ENCODE measurements at places on chromosomes 3 and 15. TPM values are rescaled to one million over a fixed set of nuclear protein-coding genes. Genes with fewer than 3 reads are reported as not detected.

DNA sequence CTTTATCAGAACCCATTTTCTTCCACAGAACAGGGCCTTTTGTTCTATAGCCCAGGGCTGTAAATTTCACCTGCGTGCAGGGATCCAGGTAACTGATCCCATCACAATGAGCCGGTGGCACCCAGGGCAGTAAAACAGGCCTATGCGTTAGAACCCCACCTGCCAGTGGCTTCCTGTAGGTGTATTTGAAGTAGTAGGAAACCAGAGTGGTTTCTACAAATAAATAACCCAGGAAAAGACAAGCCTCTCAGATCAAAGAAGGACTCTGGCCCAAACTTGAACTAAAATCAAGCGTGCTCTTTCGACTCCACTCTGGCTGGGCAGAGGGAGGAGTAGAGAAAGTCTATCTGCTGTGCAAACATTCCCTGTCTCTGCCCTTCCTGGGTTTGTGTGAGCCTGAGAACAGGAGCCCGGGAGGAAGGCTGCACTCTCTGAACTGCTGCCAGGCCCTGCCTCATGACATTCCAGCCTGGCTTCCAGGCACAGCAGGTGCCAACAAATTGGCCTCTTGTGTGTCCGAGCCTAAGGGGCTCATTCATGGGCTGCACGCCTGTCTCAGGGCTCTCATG lies 77.7 kb downstream of the CEMIP start:
- DNase-seq: no peak

GRCh38 chr15:36185438-36185837 lies 394.0 kb upstream of the CDIN1 start:
- no peak for DNase-seq

DNA sequence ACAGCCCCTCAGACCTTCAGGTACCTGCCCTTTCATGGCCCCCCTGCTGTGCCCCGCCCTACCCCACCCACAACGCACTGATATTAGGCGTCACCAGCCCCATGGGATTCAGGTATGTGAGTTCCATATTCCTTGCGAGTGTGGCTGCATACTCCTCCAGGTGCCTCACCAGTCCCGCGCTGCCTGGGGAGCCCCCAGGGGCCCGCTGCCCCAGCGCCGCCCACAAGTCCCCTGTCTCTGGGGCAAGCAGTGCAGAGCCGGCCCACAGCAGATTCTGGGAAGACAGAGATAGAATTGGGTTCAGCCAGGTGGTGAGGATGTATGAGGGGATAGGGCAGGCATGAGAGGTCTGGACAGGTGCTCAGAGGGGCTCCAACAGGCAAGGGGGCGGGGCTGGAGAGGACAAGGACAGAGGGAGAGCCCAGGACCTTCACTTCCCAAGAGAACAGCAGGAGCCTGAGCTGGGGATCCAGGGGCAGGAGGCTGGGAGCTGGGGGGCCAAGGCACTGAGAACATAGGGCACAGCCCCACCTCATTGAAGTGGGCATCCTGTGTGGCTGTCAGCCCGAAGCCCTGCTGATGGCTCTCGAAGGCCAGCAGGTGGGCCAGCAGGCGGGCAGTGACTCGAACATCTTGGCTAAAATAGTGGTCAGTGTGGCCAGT lies 13.1 kb upstream of the SLC26A6 start:
- DNase-seq: no peak

- no peak for DNase-seq
Measured at GRCh38 chr3:13714251-13714916, 165.5 kb downstream of the FBLN2 start.

DNA sequence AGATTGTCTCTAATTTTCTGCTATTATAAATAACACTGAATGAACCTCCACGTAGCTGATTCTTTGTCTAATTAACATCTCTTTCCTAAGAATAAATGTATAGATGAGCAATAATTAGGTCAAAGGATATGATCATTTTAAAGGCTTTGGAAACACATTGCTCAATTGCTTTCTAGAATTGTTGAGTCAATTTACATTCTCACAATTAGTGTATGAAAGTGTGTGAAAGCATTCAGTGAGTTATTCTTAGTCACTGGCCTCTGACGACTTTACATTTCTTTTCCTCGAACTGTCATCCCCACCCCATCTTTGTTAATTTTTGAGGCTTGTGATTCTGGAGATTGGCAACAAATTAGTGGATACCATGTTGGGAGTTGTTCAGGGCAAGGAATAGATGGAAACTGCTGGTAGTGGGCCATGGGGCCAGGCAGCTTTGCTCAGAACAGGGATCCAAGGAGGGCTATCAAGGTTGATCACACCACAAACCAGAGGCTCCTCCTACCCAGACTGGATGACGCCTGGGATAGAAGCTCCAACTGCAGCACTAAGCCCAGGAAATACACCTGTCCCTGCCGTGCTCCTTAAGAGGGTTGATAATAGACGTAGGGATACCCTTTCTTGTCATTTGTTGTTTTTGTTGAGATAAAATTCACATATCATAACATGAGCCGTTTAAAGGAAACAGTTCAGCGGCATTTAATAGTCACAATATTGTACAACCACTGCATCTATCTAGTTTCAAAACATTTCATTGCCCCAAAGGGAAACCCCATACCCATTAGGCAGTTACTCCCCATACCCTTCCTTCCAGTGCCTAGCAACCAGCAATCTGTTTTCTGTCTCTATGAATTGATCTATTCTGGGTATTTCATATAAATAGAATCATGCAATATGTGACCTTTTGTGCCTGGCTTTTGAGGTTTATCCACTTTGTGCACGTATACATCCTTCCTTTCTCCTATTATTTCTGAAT lies 27.9 kb downstream of the EIF1B start:
- DNase-seq: no peak

- DNase-seq: no peak
Measured at GRCh38 chr3:150899141-150899540, 6.1 kb downstream of the MINDY4B start.

GRCh38 chr3:179450261-179450701 lies 989 bp downstream of the GNB4 start:
- no peak for DNase-seq

DNA sequence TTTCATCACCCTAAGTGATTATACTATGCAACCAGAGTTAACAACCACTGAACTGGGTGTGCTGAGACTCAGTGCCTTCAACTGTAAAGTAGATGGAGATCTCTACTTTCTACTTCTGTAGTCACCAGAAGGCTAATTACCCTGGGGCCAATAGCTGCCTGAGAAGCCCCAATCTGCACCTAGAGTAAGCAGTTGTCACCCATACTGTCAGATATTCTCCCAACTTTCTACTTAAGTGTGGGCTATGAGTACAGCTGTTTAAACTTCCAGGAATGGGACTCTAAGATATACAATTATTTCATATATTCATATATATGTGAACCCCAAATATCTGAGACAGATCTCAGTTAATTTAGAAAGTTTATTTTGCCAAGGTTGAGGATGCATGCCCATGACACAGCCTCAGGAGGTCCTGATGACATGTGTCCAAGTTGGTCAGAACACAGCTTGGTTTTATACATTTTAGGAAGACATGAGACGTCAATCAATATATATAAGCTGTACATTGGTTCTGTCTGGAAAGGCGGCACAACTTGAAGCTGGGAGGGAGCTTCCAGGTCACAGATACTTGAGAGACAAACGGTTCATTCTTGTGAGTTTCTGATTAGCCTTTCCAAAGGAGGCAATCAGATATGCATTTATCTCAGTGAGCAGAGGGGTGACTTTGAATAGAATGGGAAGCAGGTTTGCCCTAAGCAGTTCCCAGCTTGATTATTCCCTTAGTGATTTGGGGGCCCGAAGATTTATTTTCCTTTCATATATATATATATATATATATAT lies 41.9 kb downstream of the CCNL1 start:
- no peak for DNase-seq

DNA sequence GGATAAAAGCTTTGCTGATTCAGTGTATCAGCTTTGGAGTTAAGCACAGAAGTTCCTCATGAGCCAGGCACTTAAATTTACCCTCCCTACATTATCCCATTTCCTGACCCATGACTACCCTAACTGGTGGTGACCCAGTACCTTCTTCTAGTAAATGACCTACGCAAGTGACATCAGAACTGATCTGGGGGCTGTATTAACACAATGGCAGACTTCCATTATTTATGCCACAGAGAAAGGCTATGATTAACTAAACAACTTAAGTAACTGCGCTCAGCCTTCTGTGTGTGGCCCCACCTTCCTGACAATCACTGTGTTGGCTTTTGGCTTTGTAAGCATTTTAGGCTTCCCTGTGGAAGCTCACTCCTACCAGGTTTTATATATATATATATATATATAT lies 1.9 kb downstream of the MB21D2 start:
- no peak for DNase-seq

- DNase-seq: no peak
Measured at GRCh38 chr3:34972481-34972880, 666.8 kb upstream of the ARPP21 start.

DNA sequence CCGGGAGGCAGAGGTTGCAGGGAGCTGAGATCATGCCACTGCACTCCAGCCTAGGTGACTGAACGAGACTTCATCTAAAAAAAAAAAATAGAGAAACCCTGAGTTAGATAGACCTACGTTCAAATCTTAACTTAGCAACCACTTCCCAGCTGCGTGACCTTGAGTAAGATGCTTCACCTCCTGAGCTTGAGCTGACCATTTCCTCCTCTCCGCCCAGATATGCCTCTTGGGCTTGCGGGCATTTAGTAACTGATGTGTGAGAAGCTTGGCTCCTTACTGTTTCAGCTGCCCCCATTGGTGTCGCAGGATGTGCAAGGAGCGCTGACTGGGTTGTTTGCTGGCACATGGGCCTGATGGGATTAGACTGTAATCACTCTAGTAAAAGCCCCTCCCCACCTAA lies 26.9 kb upstream of the ATG7 start:
- no peak for DNase-seq

- DNase-seq: no peak
Measured at GRCh38 chr3:195897081-195897852, 11.1 kb downstream of the TNK2 start.

GRCh38 chr15:63378946-63379345 lies 2.7 kb downstream of the CA12 start:
- DNase-seq: no peak

- no peak for DNase-seq
Measured at GRCh38 chr3:139906418-139906817, 28.6 kb upstream of the CLSTN2 start.

DNA sequence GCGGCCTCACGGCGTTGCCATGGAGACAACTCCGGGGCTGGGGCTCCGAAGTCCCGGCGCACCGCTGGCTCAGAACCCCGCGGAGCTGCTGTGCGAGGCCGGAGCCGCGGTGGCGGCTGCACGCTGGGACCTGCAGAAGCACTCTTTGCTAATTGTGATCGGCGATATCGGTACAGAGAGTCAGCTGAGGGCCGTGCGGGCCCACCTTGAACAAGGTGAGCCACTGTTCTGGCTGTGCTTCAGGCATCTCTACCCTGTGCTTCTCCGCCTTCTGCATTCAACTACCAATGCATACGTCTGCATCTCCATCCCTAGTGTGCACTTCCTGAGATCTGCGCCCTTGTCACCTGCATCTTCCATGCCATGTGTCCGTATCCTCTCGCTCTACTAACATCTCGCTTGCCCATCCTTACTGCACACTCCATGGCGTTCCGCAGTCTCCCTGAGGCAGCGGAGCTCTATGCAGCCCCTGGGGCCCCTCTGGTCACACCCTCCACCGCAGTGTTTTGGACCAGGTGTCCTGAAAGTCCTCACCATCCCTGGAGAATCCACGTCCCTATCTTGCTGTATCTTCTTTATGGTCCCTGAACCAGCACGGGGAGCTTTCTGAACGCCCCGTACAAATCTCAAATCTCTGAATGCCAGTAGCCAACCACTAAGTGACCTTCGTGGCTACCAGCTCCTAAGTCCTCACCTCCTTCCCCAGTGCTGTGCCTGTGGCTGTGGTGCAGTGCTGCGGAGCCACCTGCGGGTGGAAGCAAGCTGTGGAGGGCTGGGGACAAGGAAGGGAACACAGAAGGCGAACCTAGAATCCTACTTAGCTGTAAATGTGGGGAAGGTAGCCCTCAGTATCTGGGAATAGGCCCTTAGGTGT lies 6.2 kb upstream of the MAP1A start:
- no peak for DNase-seq

- no peak for DNase-seq
Measured at GRCh38 chr3:46994801-46995731, 15.6 kb downstream of the NBEAL2 start.

DNA sequence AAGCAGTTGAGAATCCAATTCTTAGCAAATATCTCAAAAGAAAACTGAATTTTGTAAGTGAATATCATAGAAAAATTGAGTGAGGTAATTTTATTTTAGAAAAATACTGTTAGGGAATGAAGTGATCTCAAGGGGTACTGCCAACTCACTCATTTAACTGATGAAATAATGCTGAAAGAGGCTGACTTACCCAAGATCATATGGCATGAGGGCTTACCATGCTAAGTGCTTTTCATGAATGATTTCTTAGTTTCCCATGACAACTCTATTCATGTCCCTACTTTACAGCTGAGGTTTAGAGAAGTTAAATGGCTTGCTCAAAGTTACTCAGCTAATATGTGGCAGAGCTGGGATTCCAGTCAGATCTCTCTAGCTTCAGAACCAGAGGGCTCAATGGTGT lies 30.6 kb downstream of the CCDC14 start:
- DNase-seq: no peak

- no peak for DNase-seq
Measured at GRCh38 chr15:59166601-59167265, 39.9 kb upstream of the LDHAL6B start.

GRCh38 chr15:50262533-50262932 lies 3.0 kb downstream of the HDC start:
- DNase-seq: no peak

HES1 gene
- 1.1 TPM for total RNA-seq

CMTM8 gene
- total RNA-seq: 0.87 TPM

SLC6A11 gene
- not detected for total RNA-seq

MGLL gene
- 1.1 TPM for total RNA-seq

TNFAIP8L3 gene
- total RNA-seq: not detected

TRIM69 gene
- total RNA-seq: 9.5 TPM

REC114 gene
- not detected for total RNA-seq

AQP9 gene
- total RNA-seq: not detected

ATP8B4 gene
- not detected for total RNA-seq

ARGFX gene
- not detected for total RNA-seq

GATA2 gene
- total RNA-seq: 0.27 TPM

GOLIM4 gene
- 0.47 TPM for total RNA-seq

EFCC1 gene
- 0.24 TPM for total RNA-seq

IL5RA gene
- not detected for total RNA-seq

IL16 gene
- 167 TPM for total RNA-seq

ANKUB1 gene
- total RNA-seq: not detected

HEXA gene
- total RNA-seq: 68.6 TPM

MYD88 gene
- total RNA-seq: 32.7 TPM

MORF4L1 gene
- total RNA-seq: 545 TPM

CD200R1L gene
- total RNA-seq: not detected

Data from CD8-positive, alpha-beta T cell (primary cell).